ENCODE measurements at places on chromosomes 11 and 22.

- no peak for DNase-seq
These were observed 27.4 kb downstream of the DRD2 start for GRCh38 chr11:113447621-113448315.

DNA sequence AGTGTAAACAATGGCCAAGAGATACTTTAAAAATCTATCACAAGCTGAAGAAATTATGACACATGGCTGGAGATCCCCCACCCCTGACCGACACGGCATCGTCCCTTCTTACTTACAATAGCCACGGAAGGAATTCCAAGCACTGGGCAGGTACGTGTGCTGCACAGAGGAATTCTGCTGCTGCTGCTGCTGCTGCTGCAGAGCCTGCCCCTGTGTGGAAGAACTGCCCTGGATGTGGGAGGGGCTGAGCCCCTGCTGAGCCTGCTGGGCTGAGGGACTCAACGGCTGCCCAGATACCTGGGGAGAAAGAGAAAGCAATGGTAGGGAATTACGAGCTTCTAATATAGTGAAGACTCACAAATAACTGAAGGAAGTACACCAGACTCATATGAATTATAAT, 15.0 kb upstream of the NFRKB start:
- no peak for DNase-seq

GRCh38 chr11:113014262-113015097, 53.3 kb downstream of the NCAM1 start:
- peak; percentile 53 for DNase-seq

DNA sequence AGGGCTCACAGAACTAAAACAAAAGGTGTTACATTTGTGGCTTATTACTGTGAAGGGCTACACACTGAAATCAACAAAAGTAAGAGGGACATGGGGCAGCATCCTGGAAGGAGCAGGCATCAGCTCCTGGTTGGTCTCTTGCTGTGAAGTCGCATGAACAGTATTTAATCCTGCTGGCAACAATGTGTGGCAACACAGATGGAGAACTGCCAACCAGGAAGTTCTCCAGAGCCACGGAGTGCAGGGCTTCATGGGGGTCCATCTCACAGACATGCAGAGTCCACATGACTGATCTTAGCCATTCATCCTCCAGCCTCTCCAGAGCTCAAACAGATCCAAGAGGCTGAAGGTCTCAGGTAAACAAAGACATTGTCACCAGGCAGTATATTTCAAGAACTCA, 32.8 kb upstream of the FGF3 start:
- no peak for DNase-seq

DNA sequence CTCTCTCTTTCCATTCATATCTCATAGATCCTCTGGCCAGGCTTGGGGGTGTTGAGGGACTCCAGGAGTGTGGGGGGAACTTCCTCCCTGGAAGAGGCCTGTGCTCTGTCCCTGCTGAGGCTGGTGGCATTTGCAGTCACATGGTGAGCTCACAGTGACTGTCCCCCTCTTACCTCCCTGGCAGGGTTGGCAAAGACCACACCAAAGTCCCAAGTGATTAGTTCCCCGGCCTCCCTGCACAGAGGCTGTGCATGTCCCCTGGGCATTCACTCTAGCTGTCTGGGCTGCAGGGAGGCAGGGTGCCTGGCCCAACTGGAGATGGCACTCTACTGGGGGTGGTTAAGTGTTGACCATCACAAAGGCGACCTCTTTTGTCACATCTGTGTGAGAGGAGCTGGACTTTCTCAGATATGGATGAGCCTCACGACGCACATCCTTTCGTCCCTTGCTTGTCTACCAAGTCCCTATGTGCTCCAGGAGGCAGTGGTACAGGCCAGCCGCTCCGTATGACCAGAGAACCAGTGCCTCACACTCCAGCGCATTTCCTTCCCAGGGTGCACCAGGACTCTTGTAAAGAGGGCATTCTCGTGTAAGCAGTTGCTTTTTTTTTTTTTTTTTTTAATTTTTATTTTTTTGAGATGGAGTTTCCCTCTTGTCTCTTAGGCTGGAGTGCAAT, 8.8 kb downstream of the TANGO2 start:
- DNase-seq: no peak

- DNase-seq: no peak
These were observed 139.3 kb downstream of the FBXO7 start for GRCh38 chr22:32613773-32614392.

DNA sequence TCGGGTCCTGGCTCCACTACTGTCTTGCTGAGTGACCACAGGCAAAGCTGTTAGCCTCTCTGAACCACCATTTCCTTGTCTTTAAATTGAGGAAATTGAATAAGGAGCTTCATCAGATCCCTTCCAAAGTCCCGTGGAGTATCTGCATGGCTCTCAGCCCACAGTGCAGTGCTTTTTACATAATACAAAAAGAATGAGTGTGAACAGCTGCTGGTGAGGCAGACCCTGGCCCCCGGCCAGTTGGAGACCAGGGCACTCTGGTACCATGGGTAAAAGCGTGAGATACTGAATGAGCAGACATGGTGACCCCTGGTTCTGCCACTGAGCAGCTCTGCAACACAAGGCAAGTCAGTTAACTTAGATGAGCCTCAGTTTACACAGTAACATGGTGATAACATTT, 86.8 kb downstream of the GALNT18 start:
- DNase-seq: no peak

- DNase-seq: peak; percentile 53
These were observed 450.4 kb downstream of the MIAT start for GRCh38 chr22:27107824-27108223.

DNA sequence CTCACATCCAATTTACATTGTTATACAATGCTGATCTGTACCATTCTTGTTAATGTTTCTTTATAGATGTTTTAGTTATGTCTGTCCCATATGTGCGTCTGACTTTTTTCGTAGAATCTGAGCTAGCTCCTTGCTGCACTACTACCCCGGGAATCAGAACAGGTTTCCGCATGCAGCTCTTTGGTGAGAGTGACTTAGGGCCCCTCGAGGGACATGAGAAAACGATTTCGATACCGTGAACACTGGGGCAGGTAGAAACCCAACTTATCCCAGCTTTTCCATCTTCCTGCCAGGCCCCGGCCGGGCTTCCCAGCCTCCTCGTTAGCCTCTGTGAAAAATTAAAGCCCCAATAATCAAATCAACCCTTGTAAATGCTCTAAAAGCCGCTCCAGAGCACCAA, 23.4 kb upstream of the PKNOX2 start:
- no peak for DNase-seq

GRCh38 chr11:63015521-63016215, at the start of gene SLC22A8:
TSS of gene SLC22A8 (minus strand) at chr11:63015841. CDS start at chr11:63014958, 883 bp downstream.
- DNase-seq: peak; percentile 74

GRCh38 chr11:64887757-64888405, 9.5 kb upstream of the EHD1 start:
- peak; percentile 83 for DNase-seq

DNA sequence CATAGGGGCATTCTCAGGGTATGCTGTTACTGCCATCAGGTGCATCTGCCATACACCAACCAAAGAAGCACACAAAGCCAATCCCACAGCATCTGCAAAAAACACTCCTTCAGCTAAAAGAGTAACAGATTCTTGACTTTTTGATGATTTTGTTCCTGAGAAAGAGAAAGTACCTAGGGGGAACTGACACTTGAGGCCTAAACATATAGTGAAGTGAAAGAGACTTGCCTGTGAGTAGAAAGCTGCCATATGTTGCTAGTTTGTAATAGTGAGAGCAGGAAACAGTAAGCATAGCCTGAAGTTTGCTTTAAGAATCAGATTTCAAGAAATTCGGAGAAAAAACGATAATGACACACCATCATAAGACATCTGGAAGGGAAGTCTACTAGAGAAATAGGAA, 97.9 kb upstream of the CTSC start:
- DNase-seq: no peak

DNA sequence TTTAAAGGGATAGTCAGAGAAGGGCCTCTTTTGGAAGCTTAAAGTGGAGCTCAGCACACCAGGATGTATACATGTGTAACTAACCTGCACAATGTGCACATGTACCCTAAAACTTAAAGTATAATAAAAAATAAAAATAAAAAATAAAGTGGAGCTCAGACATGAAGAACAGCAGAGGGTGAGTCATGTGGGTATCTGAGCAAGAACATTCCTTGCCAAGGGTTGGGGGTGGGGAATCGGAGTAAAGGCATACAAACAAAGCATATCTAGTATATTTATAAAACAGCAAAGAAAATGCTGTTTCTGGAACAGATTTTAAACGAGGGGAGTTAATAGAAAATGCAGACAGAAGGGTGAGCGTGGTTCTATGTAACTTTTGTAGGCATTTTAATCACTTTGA, 562.6 kb upstream of the ANO3 start:
- DNase-seq: no peak

DNA sequence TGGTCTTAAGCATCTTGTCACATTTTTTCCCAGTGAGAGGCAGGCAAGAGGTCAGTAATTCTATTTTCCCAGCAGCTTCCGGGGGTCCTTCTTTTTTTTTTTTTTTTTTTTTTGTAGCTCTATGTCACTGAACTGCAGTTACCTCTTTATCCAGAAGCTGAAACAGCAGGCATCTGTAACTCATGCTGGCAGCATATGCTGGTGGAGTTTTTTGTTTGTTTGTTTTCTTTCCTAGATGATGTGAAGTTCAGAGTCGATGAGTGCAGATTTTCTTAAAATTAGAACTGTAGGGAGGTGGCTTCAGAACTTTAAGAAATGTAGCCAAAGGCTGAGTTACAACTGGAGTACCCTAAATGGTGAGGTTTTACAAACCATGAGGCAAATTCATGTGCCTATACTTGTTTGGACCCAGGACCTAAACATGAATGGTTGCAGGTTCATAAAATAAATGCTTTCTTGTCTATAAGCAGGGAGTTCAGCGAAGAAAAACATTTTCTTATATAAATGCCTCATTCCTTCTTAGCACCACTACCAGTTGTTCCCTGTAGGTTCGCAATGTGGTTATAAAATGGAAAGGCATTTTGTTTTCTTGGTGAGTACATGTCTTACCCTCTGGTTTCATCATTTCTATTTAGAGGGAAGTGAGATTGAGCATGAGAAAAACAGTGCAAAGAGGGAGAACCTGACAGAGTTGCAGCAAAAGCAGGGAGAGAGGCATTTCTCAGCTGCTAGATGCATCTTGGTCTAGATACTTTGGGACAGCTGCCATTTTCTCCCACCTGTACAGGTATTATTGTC, 84.0 kb downstream of the TRIM44 start:
- no peak for DNase-seq

GRCh38 chr22:46796566-46797195, 34.2 kb downstream of the TBC1D22A start:
- no peak for DNase-seq

- DNase-seq: no peak
These were observed 24.7 kb downstream of the CPT1A start for GRCh38 chr11:68816917-68817419.

GRCh38 chr11:976431-977160, 50.9 kb downstream of the AP2A2 start:
- DNase-seq: no peak

GRCh38 chr11:624705-625635, at the start of gene CDHR5:
TSS of gene CDHR5 (minus strand) at chr11:624955. CDS start at chr11:624902, 53 bp downstream.
- peak; percentile 67 for DNase-seq

DNA sequence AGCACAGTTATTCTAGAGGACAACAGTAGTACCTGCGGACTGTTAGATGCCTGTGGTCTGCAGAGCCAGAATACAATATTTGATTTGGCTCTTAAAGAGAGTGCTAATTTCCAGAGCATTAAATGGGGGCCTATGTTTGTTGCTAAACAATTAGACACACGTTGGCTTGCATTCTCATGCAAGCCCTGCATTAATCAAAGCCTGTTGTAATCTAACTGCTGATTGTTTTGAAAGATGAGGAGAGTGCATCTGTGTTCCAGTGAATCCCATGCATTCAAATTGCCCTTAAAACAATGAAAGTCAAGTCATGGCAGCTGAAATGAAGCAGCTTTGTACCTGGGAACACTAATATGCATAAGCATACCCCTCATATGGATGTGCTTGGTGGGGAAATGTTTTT, 419.4 kb downstream of the DYNC2H1 start:
- no peak for DNase-seq

DNA sequence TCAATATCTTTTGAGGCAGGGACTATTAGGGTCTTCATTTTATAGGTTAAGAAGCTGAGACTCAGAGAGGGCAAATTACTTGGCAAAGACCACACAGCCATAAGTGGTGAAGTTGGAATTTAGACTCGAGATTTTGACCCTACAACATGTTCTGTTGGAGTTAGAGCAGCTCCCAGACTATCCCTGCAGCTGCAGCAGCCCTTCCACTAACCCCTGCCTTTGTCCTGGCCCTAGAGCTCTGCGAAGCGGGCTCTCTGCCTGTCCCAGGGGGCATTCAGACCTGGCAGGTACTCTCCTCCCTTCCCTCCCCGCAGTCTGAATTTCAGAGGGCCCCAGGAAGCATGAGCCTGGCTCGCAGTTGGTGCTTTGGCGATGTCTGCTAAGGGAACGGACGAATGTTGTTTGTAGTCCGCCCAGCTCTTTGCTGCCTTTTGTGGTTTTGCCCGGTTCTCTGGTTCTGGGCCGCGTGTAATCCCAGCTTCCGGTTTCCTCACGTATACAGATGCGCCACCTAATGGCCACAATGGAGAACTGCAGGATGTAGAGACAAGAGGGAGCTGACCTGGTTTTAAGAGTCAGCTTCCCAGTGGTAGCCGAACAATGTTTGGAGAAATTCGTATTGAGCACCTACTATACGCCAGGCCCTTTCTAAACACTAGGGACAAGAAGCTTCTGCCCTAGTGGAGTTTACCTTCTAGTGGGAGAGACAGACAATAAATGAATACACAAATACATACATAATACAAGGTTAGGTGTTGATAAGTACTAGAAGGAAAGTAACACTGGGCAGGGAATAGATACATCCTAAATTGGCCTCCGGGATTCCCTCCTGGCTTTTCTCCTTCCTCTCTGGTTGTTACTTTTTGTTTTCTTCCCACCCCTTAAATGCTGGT, 125.2 kb downstream of the ST3GAL4 start:
- DNase-seq: peak; percentile 84

DNA sequence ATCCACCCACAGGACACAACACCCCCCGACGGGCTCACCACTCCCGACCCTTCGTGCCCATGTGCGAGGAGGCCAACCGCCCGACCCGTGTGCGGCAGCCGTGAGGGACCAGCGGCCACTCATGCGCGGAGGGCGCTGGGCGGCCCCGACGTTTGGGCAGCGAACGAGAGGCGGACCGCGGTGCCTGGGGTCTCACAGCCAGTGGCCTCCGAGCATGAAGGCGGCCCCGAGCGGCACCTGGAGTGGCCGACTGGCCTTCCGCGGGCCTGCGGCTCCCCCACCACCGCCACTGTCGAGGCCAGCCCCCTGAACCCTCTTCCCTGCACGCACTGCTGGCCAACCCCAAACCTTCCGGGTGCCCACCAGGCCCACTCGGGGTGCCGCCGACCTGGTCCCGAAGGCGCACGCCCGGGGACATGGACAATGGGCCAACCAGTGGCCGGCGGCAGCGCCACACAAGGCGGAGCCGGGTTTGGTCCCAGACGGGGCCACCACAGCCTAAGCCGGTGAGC, 4274.9 kb upstream of the OR11H1 start:
- DNase-seq: no peak

All from WERI-Rb-1 (cell line).